ENCODE measurements at places on chromosomes 7 and 10. TPM values are rescaled to one million over a fixed set of nuclear protein-coding genes. Genes with fewer than 3 reads are reported as not detected.
A peak's percentile ranks its signal among the peaks of the same experiment; 100 is the strongest.

Gene AHR
- total RNA-seq = 45.5 TPM

Gene WIPF3
- 84.8 TPM for total RNA-seq

Gene ARMS2
- not detected for total RNA-seq

Gene ARHGEF35
- 3.8 TPM for total RNA-seq

GRCh38 chr7:105871142-105871541 is 5.3 kb downstream of the ATXN7L1 start:
- H3K27ac ChIP-seq = no peak overlapping the region
- no peak overlapping the region for H3K4me3 ChIP-seq
- no peaks in the 10 kb centered on the region for H3K36me3 ChIP-seq
- H3K4me1 ChIP-seq = peaks cover 3% of the 10 kb centered on the region
- no peak for DNase-seq

Gene DKK1
- total RNA-seq = 1.1 TPM

Gene PDE1C
- total RNA-seq = 8.0 TPM

Gene AUTS2
- total RNA-seq = 54.9 TPM

DNA sequence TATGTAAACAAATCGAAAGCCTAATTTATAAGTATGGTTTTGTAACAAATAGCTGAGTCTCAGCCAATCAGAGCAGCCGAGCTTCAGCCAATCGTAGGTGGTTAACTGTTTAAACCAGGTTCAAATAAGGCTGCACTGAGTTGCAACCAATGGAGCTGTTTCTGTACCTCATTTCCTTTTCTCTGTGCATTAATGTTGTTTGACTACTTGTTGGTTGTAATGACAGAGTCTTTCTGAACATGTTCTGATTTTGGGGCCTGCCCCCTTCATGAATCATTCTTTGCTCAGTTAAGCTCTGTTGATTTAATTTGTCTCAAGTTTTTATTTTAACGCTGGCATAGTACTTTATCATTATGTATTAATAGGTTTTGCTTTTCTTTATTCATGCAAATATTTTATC is 14.6 kb downstream of the OTUD1 start:
- H3K4me3 ChIP-seq = no peak overlapping the region
- H3K27ac ChIP-seq = no peak overlapping the region
- H3K4me1 ChIP-seq = no peaks in the 10 kb centered on the region
- H3K36me3 ChIP-seq = no peaks in the 10 kb centered on the region

Gene LIPM
- not detected for total RNA-seq

GRCh38 chr7:59079-60016 is 133.0 kb upstream of the FAM20C start:
- DNase-seq = peak; percentile 4
- H3K4me1 ChIP-seq = no peaks in the 10 kb centered on the region
- no peak overlapping the region for H3K4me3 ChIP-seq
- no peak overlapping the region for H3K27ac ChIP-seq
- no peaks in the 10 kb centered on the region for H3K36me3 ChIP-seq

DNA sequence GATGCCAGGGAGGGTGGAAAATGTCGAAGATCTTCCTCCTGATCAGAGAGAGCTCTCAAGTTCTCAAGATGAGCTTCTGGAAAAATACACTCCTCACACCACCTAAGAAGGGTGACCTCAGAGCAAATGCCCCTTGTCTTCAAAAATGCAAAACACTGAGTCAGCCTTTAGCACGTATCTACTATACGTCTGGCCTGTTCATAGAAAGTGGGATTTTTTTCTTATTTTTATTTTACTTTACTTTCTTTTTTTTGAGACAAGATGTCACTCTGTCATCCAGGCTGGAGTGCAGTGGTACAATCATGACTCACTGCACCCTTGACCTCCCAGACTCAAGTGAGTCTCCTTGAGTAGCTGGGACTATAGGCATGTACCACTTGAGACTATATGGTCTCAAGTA is 57.1 kb downstream of the AFAP1L2 start:
- H3K27ac ChIP-seq = peak overlapping the region; percentile 69
- H3K27me3 ChIP-seq = no peaks in the 10 kb centered on the region
- no peak overlapping the region for H3K4me3 ChIP-seq
- H3K4me1 ChIP-seq = peaks cover 56% of the 10 kb centered on the region
- DNase-seq = no peak

Gene TMEM225B
- total RNA-seq = 1.2 TPM

DNA sequence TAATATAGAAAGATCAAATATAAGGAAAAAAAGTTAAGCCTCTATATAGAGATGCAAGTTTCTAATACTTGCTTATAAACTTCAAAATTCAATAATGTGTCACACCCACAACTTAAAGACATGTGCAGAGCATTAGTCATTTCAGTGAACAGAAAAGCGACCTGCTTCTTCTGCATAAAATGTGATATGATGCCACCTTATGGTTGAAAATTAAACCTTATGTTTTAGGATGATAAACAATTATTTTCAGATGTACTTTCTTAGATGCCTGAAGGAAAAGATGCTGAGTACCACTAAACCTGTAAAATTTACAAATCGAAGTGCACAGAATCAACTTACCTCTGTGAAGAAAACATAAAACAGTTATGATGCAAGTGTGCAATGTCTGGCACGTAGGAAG is 96.0 kb downstream of the MTERF1 start:
- DNase-seq = no peak
- no peaks in the 10 kb centered on the region for H3K27me3 ChIP-seq
- no peak overlapping the region for H3K4me3 ChIP-seq
- H3K36me3 ChIP-seq = no peaks in the 10 kb centered on the region

DNA sequence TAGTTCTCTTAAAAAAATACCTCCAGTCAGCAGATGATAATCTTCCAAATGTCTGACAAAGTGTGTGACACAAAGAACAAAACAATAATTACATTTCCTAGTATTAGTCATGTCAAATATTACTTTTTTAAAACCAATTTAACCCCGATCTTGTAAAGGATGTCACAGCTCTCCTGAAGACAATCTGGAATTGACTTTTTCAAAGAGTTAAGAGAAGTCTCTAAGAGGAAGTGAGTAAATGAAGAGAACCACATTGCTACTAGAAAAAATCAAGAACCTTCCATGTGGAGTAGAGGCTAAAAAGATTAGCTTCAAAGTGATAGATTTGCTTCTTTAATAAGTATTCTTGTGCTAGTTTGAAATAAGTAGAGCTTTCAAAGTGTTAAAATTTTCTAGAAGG is 218.2 kb upstream of the IMMP2L start:
- H3K4me3 ChIP-seq = no peak overlapping the region
- DNase-seq = no peak
- H3K27ac ChIP-seq = no peak overlapping the region

- no peak for DNase-seq
- H3K36me3 ChIP-seq = no peaks in the 10 kb centered on the region
- H3K27me3 ChIP-seq = no peaks in the 10 kb centered on the region
- no peaks in the 10 kb centered on the region for H3K4me1 ChIP-seq
- no peak overlapping the region for H3K4me3 ChIP-seq
These were observed 23.8 kb downstream of the SCIN start for GRCh38 chr7:12594122-12594897.

DNA sequence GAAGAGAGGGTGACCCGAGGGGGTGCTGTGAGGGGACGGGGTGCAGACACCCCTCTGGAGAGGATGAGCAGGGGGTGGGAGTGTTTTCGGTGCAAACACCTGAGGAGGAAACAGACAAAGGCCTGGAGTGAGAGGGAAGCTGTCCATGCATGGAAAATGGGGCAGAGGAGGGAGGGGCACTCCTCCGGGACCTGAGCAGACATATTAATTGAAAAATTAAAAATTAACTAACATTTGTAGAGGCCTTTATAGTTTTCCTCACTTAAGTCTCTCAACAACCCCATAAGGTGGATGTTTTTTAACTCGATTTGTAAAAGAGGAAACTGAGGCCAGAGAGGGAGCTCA is 1.2 kb downstream of the VPS37D start:
- H3K36me3 ChIP-seq = no peaks in the 10 kb centered on the region
- peak overlapping the region; percentile 43 for H3K4me3 ChIP-seq
- no peaks in the 10 kb centered on the region for H3K27me3 ChIP-seq
- peaks cover 8% of the 10 kb centered on the region for H3K4me1 ChIP-seq
- no peak overlapping the region for H3K27ac ChIP-seq
- no peak for DNase-seq

- H3K27ac ChIP-seq = no peak overlapping the region
- DNase-seq = no peak
- no peaks in the 10 kb centered on the region for H3K4me1 ChIP-seq
- no peak overlapping the region for H3K4me3 ChIP-seq
- H3K36me3 ChIP-seq = no peaks in the 10 kb centered on the region
These were observed 311.9 kb downstream of the HGF start for GRCh38 chr7:81457852-81458522.

DNA sequence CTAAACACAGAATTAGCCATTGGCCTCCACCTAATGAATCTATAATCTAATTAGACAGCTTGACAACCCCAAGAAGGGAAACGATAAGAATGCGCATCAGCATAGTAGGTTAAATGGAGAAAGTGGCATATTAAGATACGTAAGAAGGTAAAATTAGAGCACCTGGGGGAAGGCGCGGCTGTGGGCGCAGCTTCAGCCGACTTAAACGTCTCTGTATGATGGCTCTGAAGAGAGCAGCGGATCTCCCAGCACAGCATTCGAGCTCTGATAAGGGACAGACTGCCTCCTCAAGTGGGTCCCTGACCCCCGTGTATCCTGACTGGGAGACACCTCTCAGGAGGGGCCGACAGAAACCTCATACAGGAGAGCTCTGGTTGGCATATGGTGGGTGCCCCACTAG is 518.8 kb downstream of the PHTF2 start:
- H3K27ac ChIP-seq = no peak overlapping the region
- no peaks in the 10 kb centered on the region for H3K4me1 ChIP-seq
- H3K27me3 ChIP-seq = no peaks in the 10 kb centered on the region

DNA sequence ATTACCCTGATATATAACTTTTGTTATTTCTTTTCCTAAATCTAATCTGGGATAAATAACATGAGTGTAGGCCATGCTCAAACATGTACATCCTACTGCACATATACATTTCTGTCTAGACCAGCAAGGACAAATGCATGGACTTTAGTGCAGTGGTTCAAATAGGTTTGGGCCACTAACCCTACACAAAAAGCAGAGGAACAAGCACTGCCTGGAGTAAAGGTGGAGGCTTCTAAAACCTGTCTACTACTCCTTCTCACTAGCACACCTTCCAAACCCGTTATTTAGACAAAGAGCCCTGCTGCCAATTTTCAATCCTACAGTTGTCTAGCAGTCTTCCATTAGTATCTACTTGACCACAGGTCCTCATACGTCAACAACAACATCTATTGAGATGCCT is 34.8 kb downstream of the SGCE start:
- H3K27ac ChIP-seq = no peak overlapping the region
- DNase-seq = no peak
- no peak overlapping the region for H3K4me3 ChIP-seq
- no peaks in the 10 kb centered on the region for H3K36me3 ChIP-seq
- peaks cover 4% of the 10 kb centered on the region for H3K4me1 ChIP-seq

DNA sequence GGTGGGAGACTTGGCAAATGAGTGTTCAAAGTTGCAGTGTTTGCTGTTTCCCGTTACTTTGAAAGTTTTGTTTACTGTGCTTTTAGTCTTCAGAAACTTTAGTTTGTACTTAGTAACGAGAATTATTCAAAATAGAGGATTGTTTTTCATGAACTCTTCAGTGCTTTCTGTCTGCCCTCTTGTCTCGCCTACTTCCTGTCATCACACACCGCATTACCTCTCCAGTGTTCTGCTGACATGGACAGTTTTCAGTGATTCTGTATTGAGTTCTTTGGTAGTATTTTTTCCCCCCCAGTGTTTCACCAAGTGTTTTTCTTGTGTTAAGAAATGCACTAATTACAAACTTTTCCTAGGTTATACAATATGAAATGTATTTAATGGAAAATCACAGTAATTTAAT is 207.0 kb downstream of the MLLT10 start:
- H3K36me3 ChIP-seq = no peaks in the 10 kb centered on the region
- no peak overlapping the region for H3K27ac ChIP-seq
- no peak for DNase-seq
- peaks cover 1% of the 10 kb centered on the region for H3K4me1 ChIP-seq
- H3K27me3 ChIP-seq = no peaks in the 10 kb centered on the region

DNA sequence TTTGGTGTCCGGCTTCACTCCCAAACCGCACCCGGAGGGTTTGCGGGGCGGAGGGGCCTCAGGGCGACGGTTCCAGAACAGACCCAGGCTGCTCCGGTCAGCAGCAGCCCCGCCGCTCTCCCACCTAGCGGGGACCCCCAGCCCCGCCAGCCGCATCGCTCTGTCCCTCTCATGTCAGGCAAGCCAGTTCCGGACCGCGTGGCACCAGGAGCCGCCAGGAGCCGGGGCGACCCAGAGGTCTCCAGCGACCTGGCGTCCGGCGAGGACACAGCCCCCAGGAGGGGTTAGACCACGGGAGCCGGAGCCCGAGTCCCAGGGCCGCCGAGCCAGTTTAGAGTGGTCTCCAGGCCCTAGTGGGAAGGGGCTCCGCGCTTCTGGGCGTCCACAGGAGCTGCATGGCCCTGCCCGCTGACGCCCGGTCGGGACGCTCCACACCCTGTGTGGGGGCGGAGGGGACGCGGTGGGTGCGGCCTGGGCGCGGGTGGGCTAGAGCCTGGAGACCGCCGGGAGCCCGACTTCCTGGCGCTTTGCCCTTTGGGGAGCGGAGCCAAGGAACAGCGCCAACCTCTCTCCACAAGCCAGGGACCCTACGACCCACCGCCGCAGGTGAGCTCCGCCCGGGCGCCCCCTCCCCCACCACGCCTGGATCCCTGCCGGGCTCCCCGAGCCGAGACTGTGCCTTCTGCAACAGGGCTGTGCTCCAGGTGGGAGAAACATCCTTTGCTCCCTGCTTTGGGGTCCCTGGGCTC is 43.4 kb downstream of the ZNF117 start:
- no peak overlapping the region for H3K4me3 ChIP-seq
- no peak overlapping the region for H3K27ac ChIP-seq
- peaks cover 7% of the 10 kb centered on the region for H3K4me1 ChIP-seq

Gene SPDYE5
- 0.15 TPM for total RNA-seq

DNA sequence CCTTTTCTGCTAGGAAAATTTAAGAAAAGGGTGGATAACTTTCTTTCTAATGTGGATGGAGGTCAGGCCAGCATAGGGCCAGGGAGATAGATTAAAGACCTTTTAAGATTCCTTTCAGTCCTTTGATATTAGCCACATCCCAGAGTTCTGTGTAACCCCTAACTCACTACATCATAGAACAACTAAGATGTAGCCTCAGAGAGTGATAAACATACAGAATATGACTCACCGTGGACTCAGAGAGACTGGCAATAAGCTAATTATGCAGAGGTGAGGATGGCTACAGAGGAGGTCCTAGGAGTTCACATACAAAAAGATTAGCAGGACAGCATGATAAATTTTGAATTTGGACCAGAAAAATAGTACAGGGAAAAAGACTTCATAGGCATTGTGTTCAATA is 141.0 kb downstream of the AOAH start:
- H3K27me3 ChIP-seq = no peaks in the 10 kb centered on the region
- H3K36me3 ChIP-seq = no peaks in the 10 kb centered on the region
- H3K27ac ChIP-seq = no peak overlapping the region

Gene PRRT4
- total RNA-seq = 0.58 TPM

Gene SPDYE11
- not detected for total RNA-seq

Gene TSPAN33
- 5.7 TPM for total RNA-seq

GRCh38 chr7:84328571-84328970 is 134.0 kb upstream of the SEMA3A start:
- no peak overlapping the region for H3K27ac ChIP-seq
- no peaks in the 10 kb centered on the region for H3K27me3 ChIP-seq
- no peaks in the 10 kb centered on the region for H3K36me3 ChIP-seq
- DNase-seq = no peak

GRCh38 chr7:119783799-119784198 is 489.2 kb upstream of the KCND2 start:
- H3K4me1 ChIP-seq = no peaks in the 10 kb centered on the region
- no peak overlapping the region for H3K4me3 ChIP-seq
- DNase-seq = no peak
- H3K27ac ChIP-seq = no peak overlapping the region

Gene DDC
- total RNA-seq = 2.5 TPM

- H3K4me3 ChIP-seq = no peak overlapping the region
- no peak for DNase-seq
- H3K36me3 ChIP-seq = no peaks in the 10 kb centered on the region
- H3K4me1 ChIP-seq = peaks cover 11% of the 10 kb centered on the region
- H3K27ac ChIP-seq = no peak overlapping the region
- no peaks in the 10 kb centered on the region for H3K27me3 ChIP-seq
These were observed 124.8 kb upstream of the CHST15 start for GRCh38 chr10:124217906-124218804.

Gene FOXI2
- total RNA-seq = not detected

Measured in ovary (tissue), 10 donors.